ENCODE measurements at places on chromosomes 1 and 21. TPM values are rescaled to one million over a fixed set of nuclear protein-coding genes. Genes with fewer than 3 reads are reported as not detected.

DNA sequence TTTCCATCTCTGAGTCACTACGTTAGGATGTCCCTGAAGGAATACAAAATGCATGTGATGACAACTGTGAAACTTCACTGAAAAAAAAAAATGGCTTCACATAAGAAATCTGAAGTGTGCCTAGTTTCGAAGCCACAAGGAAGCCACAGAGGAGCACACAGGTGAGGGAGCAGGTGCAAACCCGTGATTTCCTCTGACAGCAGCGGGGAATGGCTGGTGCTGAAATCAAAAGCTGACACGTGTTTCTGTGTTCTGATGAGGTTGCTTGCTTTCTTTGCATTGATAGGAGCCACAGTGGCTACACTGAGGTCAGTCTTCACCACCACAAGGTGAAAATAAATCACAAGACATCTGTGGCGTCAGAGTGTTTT lies 105.7 kb upstream of the TLR5 start:
- DNase-seq = no peak

DNA sequence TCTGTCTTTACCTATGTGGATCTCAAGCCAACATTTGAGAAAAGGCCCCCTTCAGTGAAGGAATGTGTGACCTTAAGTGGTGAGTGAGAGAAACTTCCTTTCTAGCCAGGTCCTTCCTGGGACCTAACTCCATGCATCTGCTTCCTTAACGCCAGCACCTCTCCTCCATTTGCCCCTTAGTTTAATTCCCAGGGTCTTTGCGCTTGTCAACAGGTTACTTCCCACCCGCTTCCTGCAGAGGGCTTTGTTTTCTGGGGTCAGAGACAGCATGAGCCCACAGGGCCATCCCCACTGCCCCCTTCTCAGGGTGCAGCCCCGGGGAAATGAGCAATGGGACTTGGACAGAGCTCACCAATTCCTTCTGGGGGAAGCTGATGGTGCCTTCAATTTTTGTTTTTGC lies 54.8 kb downstream of the EVA1C start:
- no peak for DNase-seq

DNA sequence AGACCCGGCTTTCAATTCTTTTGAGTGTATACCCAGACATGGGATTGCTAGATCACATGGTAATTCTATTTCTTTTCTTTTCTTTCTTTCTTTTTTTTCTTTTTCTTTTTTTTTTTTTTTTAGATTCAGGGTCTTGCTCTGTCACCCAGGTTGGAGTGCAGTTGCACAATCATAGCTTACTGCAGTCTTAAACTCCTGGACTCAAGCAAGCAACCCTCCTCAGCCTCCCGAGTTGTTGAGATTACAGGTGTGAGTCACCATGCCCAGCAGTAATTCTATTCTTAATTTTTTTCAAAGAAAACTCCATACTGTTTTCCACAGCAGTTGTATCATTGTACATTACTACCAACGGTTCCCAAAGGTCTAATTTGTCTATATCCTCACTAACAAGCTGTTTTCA lies 13.5 kb upstream of the RNF186 start:
- no peak for DNase-seq

DNA sequence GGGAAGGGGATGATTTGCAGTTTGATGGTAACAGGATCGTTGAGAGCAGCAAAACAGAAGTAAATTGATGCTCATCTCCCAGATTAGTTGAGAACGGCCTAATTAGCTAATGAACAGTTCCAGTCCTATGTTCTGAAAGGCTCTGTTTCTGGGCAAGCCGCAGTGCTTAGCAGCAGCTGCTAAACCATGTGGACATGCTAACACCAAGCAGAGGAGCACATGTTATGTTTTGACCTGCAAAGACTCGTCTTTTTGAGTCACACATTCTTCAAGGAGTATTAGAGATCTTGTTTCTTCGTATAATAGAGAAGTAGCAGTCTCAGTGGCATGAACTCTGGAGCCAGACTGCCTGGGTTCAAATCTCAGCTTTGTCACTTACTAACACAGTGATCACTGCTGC lies 58.1 kb downstream of the CACNA1E start:
- DNase-seq = no peak

- no peak for DNase-seq
These were observed 56.7 kb downstream of the RIPK4 start for GRCh38 chr21:41709965-41710822.

GRCh38 chr1:26959722-26960624 lies at the start of gene KDF1:
Gene KDF1 (minus strand): TSS chr1:26960468. CDS start chr1:26952380, 8,088 bp downstream.
- no peak for DNase-seq

- DNase-seq = no peak
These were observed 152.0 kb upstream of the GRIK3 start for GRCh38 chr1:37186246-37186756.

The MAP3K6 gene
- 9.0 TPM for polyA plus RNA-seq

The ATAD3B gene
- 4.8 TPM for polyA plus RNA-seq

The ATP6V1G3 gene
- not detected for polyA plus RNA-seq

The IL10 gene
- 1.6 TPM for polyA plus RNA-seq

The TRABD2B gene
- 0.63 TPM for polyA plus RNA-seq
